HEK293T (cell line): ENCODE measurements at places on chromosomes 13 and 19.

- no peak for DNase-seq
These were observed 141.9 kb downstream of the SLC7A1 start for GRCh38 chr13:29453617-29454011.

GRCh38 chr19:1106841-1107660, 3.3 kb downstream of the GPX4 start:
- DNase-seq, result no peak

GRCh38 chr13:79711631-79712030, 230.7 kb downstream of the NDFIP2 start:
- DNase-seq, result no peak

- no peak for DNase-seq
These were observed 341.4 kb downstream of the LIG4 start for GRCh38 chr13:107873926-107874325.

DNA sequence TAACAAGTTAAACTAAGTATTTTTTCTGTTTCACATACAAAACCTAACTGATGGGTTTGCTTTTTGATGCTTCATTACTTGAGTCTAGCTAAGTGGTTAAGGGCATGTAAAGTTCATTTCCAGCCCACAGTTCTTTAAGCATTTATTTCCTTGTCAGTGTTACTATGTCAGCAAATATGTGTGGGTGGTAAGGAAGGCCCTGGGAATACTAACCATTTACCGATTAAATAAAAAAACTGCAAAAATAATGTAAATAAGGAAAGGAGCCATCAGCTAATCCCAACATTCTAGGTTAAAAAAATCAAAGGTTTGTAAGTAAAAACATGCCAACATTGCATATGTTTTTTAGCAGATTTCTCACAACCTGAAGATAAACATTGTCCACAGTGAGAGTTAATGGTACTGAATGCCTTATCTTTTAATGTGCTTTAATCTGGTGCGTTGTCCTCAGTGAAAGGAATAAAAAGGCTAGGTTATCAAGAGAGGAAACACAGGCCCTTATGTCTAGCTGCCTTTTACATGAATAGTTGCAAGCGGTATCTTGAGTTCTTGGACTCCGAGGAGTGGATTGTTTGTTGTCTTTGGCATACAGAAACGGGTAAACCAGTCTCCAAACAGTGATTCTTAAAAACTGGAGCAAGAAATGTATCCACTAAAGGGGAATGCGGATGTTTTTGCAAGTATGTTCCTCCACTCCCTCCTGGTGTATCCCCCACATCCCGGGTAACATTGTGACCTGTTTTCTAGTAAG, 949.6 kb upstream of the SLC10A2 start:
- no peak for DNase-seq

DNA sequence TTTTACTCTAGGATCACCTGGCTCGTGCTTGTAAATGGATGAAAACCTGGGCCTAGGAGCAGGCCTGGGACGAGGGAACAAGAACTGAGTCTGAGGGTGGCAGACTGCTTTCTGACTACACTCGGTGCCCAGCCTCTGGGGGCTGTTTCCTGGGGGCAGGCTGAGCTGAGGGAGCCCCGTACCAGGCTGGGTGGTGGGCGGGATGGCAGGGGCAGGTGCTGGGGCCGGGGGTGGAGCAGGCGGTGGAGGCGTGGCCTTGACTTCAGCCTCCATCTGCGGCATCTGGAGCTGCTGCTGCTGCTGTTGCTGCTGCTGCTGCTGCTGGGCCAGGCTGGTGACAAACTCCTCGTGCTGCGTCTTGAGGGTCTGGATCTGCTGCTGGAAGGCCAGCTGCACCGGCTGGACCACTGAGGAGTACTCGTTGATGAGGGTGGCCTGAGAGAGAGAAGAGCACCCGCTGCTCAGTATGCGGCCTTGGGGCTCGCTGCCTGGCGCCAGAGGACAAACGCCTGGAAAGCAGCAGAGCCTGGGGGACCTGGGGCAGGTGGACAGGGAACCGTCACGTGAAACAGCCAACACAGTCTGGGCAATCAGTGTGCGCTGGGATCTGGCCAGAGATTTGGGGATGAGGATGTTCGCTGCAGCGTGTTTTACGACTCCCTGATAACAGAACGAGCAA, 12.6 kb downstream of the CHERP start:
- no peak for DNase-seq

GRCh38 chr13:45926741-45927140, 75.2 kb upstream of the SIAH3 start:
- DNase-seq, result no peak

GRCh38 chr13:97352815-97353214, 81.2 kb upstream of the RAP2A start:
- no peak for DNase-seq

- no peak for DNase-seq
These were observed 117.0 kb downstream of the KCNRG start for GRCh38 chr13:50131920-50132903.

- no peak for DNase-seq
These were observed 7.6 kb downstream of the NUCB1 start for GRCh38 chr19:48907671-48908070.

DNA sequence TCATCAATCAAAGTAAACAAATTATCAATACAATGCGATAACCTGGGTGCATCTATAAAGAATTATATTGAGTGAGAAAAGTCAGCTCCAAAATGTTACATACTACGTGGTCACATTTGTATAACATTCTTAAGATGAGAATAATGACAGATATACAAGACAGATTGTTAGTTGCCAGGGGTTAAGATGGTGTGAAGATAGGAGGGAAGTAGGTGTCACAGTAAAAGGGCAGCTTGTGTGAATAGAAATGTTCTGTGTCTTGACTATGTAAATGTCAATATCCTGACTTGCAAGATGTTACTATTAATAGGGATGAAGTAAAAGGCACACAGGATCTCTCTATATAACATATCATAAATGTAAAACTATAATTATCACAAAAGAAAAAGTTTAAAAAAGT, 611.2 kb upstream of the SPRY2 start:
- no peak for DNase-seq

DNA sequence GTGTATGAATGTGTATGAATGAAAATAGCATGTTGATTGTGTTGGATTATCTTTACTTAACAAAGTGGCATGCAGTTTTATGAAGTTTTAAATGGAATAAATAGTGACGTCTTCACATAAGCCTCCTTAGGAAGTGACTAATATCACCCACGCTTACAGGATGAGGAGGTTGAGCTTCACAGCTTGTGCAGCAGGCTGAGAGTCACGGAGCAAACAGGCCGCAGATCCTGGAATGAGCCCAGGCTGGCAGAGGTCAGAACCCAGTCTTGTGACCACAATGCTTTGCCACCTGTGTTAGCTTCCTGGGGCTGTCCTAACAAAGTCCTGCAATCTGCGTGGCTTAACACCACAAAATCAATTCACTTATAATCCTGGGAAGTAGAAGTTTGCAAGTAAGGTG, 20.8 kb downstream of the LAIR2 start:
- no peak for DNase-seq
